Osteocyte (in vitro differentiated cells): ENCODE measurements at places on chromosomes 7 and 10.

- peak overlapping the region; percentile 44 for H3K4me3 ChIP-seq
- H3K27ac ChIP-seq: peak overlapping the region; percentile 95
- H3K27me3 ChIP-seq: no peaks in the 10 kb centered on the region
- peaks cover 3% of the 10 kb centered on the region for H3K36me3 ChIP-seq
- H3K4me1 ChIP-seq: peaks cover 68% of the 10 kb centered on the region
- DNase-seq: no peak
Measured at GRCh38 chr7:40826411-40827221, 691.8 kb downstream of the SUGCT start.

DNA sequence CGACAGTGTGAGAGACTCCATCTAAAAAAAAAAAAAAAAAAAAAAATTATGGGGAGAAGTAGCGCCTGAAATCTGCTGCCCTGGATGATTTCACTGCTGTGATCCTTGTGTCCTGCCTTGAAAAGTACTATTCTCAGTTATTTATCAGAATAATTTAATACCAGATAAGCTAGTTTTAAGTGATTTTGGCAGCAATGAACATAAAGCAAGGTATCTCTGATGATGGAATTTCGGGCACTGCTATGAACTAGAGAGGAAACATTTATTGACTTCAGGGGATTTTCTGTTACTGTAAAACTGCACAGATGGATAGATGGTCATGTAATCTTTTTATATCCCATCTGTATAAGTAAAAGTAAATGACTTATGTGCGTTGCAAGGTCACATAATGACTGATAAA, 619.1 kb upstream of the ANKRD30A start:
- peaks cover 17% of the 10 kb centered on the region for H3K4me1 ChIP-seq
- DNase-seq: no peak
- no peak overlapping the region for H3K4me3 ChIP-seq
- no peaks in the 10 kb centered on the region for H3K36me3 ChIP-seq
- no peak overlapping the region for H3K27ac ChIP-seq
- no peaks in the 10 kb centered on the region for H3K27me3 ChIP-seq

DNA sequence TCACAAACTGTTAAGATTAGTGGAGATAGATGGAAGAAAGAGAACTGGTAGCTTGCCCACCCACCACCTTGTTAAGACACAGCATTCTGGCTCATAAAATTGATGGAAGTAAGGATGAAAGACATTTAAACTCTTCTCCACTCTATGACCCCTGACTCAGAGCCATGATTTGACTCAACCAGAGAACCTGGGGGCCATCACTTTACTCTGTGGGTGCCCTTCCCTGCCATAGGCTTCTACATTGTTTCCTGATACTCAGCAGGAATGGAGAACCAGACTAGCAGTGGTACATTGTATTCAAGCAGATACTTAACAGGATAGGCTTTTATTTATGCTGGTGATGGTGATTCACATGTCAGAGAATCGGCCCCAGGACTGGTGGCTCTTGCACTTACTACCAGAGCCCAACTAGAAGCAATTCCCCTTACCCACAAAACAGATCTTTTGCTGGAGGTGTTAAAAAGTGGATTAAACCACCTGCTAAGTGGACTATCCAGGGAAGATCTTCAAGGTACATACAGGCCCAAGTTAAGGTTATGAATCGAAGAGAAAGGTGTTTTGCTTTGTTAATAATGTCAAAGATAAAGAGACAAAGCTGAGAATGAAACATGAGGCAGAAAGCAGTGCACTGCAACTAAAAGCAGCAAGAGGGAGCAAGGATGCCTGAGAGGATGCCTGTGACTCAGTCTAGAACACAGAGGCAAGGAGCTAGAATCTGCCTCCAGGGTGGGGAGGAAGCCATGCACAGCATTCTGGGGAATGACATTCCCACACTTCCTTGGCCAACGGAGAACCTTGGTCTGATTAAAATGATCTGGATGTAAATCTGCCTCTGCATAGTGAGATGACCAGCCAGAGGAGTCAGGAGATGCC, 36.0 kb upstream of the GLI3 start:
- no peak for DNase-seq
- H3K27me3 ChIP-seq: peaks cover 9% of the 10 kb centered on the region
- H3K27ac ChIP-seq: peak overlapping the region; percentile 38
- H3K4me3 ChIP-seq: no peak overlapping the region
- peaks cover 23% of the 10 kb centered on the region for H3K4me1 ChIP-seq
- H3K36me3 ChIP-seq: no peaks in the 10 kb centered on the region

- peak overlapping the region; percentile 93 for H3K27ac ChIP-seq
- peak overlapping the region; percentile 57 for H3K4me3 ChIP-seq
- peaks cover 78% of the 10 kb centered on the region for H3K4me1 ChIP-seq
- H3K27me3 ChIP-seq: no peaks in the 10 kb centered on the region
Measured at GRCh38 chr7:6228361-6229229, 43.8 kb downstream of the CYTH3 start.

GRCh38 chr7:71384094-71384493, 252.2 kb downstream of the GALNT17 start:
- no peak for DNase-seq
- no peaks in the 10 kb centered on the region for H3K4me1 ChIP-seq
- no peak overlapping the region for H3K4me3 ChIP-seq
- no peak overlapping the region for H3K27ac ChIP-seq
- no peaks in the 10 kb centered on the region for H3K36me3 ChIP-seq
